ENCODE measurements at places on chromosomes 11 and 22.

DNA sequence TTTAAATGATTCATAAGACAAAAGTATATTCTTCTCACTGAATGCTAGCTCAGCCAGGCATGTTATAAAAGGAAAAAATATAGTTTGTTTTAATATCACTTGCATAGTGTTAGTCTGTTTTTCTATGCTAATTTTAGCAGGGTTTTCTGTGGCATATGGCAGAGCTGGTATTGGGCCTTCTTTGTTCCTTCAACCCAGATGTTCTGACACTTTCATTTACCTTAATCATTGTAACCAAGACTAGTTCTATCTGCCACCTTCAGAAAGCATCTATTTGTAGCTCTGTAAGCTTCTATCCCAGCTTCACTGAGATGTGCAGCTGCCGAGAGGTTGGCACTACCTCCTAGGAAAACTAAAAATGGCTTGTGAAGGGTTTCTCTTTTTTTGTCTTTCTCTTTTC is 338.7 kb downstream of the GUCY1A2 start:
- no peak for DNase-seq

DNA sequence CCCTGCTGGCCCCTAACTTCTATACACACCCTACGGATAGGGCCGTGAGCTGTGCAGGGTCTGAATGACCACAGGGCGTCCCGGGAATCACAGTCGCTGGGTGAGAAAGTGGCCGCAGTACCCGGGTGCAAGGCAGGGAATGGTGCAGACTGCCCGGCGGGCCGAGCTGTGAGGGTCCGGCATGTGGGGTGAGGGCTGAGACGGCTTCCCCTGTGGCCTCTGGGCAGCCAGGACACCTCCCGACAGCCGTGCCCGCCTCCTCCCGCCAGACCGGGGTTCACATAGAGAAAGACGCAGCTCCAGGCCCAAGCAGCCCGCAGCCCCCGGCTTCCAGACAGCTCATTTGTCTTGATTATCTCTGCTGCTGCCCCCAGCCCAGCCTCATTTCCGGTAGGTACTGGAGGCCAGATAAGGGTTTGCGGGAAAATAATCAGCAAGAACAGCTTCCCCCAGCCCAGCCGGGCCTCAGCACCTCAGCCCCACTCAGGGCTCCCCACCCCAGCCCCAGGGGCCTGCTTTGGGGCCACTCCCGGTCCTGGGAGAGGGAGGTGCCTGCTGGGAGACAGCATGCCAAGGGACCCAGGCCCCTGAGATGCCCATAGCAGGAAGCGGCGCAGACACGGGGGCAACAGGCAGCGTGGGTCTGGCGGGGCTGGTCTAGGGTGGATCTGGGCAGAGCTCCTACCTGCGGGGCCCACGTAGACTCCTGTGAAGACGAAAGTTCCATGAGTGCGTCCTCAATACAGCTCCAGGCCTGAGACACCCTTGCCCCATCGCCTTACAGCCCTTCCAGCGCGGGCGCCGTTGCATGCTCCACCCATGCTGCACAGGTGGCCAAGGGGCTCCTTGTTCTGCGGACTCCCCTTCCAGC is 123.1 kb downstream of the BRD1 start:
- no peak for DNase-seq

DNA sequence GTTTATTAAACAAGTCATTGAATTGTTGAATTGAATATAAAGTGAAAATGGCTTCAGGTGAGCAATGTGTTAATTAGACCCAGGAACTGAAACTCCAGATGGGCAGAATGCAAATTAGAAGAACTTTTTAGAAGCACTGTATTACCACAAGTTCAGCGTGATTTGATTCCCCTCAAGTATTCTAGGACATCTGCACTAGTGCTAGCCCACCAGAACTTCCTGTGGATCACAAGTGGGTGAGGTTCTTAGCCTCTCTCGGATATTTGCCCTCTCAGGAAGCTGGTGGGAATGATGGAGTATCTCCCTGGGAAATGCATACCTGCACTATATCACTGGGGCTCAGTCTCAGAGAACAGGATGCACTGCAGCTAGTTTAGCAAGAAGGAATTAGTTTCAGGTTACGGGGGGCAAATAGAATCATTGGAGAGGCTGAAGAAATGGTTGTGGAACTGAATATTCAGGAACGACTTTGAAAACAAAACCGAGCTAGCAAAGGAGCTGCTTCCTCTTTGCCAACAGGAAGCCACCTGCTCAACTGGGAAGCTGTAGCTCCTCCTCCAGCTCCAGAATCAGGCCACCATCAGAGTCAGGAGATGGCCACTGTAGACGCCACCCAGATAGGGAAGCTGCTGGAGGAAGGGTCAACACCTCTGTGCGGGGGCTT is 74.3 kb downstream of the DHCR7 start:
- DNase-seq, result no peak

DNA sequence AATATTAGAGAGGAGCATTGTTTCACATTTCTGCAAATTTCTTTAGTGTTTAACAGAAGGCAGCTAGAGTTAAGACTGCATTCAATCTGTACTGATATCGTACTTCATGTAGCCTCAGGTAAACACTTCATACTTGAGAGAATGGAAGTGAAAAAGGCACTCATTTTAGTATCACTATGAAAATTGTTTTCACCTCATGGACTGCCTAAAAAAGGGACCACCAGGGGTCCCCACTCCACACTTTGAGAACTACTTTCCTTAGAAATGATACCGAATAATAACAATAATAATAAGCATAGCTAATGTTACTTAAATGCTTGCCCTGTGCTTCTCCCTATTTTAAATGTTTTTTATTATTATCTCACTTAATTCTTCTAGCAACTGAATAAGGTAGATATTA is 95.1 kb downstream of the BLID start:
- no peak for DNase-seq

DNA sequence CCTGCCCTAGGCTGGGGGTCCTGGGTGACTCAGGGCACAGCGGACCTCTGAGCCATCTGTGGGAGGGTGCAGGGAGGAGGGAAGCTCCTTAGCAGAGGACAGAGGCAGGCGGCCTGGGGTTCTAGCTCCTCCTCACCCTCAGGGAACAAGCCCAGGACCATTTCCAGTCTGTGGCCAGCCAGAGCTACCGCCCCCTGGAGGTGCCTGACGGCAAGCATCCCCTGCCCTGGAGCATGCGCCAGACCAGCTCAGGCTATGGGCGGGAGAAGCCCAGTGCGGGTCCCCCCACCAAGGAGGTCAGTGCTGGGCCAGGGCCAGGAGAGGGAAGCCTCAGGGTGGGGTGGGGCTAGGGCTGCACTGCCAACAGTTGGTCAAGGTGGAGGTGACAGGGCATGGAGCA is 26.0 kb upstream of the LRRC10B start:
- DNase-seq, result no peak

DNA sequence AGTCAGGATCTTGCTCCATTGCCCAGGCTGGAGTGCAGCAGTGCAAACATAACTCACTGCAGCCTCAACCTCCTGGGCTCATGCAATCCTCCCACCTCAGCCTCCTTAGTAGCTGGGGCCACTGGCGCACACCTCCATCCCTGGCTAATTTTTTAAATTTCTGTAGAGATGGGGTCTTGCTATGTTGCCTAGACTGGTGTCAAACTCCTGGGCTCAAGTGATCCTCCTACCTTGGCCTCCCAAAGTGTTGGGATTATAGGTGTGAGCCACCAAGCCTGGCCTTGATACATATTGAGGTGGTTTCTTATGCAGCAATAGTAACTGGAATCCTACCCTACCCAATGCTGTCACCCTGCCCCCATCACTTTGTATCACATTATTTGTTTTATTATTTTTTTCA is 32.4 kb downstream of the SCUBE1 start:
- no peak for DNase-seq

GRCh38 chr22:47124451-47124881 is 362.0 kb downstream of the TBC1D22A start:
- DNase-seq, result no peak

- no peak for DNase-seq
Observed at GRCh38 chr11:68256331-68256741, 15.4 kb downstream of the C11orf24 start.

- peak; percentile 78 for DNase-seq
Observed at GRCh38 chr11:59615120-59615636, 396 bp downstream of the OSBP start.

DNA sequence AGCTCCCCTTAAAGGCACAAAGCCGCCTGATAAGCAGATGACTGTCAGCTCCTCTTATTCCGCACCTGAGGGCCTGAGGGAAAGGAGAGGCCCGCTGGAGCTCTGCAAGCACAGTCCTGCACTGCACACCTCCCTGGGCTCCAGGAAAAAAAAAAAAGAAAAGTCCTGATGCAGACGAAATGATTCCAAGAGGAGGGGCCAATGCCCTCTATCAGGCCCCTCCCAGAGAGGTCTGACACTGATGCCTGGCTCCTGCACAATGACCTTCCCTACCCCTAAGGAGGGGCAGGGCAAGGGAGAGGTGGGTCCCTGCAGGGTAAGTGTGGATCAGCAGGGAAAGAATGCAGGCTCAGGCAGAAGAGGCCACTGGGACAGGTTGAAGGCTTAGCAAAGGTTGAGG is 572.7 kb downstream of the SOX6 start:
- DNase-seq, result no peak

DNA sequence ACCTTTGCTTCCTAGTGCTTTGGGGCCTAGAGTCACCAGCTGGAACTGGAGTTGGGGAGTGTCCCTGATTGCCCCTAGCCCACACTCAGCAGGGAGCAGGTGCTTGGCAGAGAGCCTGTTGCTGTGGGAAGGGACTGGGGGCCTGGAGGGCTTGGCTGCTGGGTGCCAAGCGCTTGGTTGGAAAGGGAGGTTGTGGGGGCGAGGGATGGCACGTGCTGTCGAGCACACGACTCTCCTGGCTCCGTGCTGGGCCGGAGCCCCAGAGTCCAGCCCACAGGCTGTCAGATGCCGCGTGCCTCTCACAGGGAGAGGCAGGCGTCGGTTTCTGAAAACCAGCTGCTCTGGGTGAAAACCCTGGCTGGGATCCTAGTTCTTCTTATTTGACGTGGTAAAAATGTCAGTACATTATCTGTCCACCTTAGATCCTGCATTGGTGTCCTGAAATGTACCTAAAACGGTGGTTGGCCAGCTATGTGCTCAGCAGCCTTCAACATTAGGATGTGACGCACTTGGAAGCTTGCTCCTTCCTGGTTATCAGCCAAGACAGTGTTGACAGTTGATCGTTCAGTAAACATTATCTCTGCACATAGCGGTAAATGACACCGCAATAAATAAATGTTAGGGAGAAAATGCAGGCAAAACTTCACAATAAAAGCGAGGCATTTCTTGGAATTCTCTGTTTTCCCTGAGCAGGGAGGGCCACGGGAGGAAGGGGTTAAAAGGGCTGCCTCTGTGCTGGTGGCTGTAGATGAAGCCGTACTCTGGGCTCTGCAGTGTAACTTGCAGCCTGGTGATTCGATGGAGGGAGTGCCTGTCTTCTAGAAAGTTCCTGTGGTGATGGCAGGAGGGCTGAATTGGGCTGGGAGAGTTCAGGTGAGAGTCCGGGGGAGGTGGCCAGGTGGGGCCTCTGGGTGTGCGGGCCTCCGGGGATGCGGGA is 29.2 kb downstream of the GRAMD4 start:
- peak; percentile 40 for DNase-seq

DNA sequence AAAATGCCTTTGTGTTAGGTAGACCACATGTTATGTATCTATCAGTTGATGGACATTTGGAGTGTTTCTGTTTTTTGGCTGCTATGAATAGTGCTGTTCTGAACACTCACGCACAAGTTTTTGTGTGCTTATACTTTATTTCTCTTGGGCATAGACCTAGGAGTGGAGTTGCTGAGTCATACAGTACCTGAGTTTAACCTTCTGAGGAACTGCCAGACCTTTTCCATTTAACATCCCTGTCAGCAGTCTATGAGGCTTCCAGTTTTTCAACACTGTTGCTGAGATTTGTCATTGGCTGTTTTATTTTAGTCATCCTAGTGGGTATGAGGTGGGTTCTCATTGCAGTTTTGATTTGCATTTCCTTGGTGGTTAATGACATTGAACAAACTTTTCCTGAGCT is 4.4 kb downstream of the CTTN start:
- DNase-seq, result no peak

GRCh38 chr11:91239359-91239758 is 985.3 kb upstream of the FAT3 start:
- DNase-seq, result no peak

- peak; percentile 63 for DNase-seq
Observed at GRCh38 chr11:118152552-118153471, at the start of gene SCN4B. TSS of gene SCN4B (minus strand) at chr11:118152823. CDS start at chr11:118152673, 150 bp downstream.

DNA sequence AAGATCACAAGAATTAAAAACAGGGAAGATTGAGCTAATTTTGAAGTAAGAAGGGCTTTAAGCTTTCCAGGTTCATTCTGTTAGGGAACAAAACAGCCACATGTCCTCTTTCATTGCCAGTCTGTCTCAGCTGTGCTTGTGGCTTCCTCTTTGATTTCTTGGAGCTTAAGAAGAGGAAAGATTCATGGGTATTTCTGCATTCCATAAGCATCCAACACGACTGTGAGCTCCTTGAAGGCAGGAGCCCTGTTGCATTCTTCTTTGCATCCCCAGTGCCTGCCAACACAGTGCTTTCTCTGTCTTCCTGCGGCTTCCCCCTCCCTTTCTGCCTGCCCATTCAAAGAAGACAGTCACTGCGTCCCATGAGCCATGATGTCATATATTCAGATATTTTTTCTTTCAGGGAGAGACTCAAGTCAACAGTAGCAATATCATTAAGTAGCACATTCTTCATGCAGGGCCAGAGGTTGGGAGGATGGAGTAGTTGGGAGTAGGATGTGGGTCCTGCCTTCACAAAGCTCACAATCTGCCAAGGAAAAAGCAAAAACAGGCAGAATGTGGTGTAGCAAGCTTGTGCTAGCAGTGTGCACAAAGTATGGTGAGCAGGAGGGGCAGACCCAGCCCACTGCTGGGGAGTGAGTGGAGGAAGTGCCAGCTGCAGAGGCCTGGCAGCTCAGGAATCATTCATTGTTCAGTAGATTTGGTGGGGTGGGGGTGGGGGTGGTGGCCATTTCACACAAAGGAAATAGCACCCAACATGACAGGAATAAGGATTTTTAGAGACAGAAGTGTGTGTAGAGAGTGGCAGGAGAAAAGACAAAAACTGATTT is 162.1 kb upstream of the RASSF10 start:
- DNase-seq, result peak; percentile 31

GRCh38 chr11:132564091-132564885 is 968.0 kb downstream of the OPCML start:
- no peak for DNase-seq

DNA sequence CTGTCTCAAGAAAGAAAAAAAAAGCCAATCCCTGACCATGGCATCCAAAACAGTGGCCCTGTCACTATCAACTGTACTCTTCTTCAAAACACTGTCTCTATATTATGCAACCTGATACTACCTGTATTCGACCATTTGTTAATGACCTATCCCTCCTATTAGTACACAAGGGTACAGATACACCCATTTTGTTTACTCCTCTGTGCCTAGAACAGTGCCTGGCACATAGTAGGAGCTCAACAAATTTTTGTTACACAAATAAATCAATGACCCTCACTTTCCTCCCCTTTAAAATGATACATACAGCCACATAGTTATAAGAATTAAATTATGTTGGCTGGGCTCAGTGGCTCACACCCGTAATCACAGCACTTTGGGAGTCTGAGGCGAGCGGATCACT is 13.4 kb upstream of the CREB3L1 start:
- DNase-seq, result no peak

Measured in NCI-H146 (cell line).